ENCODE measurements at places on chromosomes 5 and 9.

DNA sequence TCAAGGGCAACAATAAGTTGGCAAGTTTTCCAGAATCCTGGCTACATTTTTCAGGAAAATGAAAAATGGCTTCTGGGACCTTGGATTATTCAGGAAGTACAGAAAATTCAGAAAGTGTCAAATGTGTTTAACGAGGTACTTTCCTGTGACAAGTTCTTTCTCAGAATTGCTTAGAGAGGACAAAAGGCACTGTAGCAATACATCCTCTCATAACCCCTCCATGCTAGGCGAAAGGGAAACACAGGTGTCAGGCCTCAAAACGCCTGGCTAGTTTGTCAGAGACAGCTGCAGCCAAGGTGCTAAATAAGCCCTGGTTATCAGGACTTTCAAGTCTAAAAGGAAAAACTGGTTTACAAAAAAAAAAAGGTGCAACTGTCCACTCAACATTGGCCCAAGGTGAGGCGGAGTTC lies 115.2 kb downstream of the GNAQ start:
- no peak for DNase-seq

DNA sequence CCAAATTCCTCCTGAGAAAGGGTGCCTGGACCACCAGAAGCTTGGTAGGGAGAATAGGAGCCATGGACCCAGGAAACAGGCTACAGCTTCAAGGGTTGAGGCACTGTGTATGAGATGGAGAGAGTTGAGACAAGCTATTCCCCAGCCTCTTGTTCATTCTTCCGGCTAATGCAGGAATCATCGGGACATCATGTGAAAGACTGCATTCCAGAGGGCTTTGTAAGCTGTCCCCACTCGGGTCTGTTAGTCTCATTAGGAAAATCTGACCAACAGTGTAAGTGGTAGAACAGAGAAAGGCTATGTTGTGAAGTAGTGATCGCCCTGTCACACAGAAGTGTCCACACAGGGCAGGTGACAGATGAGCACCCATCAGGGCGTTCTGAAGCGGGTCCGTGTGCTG lies 81.4 kb downstream of the GABBR2 start:
- DNase-seq, result no peak

- no peak for DNase-seq
Measured at GRCh38 chr5:59125011-59125961, 542.4 kb downstream of the RAB3C start.

- no peak for DNase-seq
Measured at GRCh38 chr9:99222416-99223270, 561 bp downstream of the SEC61B start.

- no peak for DNase-seq
Measured at GRCh38 chr5:2111569-2112105, 228.9 kb upstream of the IRX4 start.

Measured in cortex of kidney (tissue), 1 donor.